ENCODE measurements at places on chromosomes 6 and 20.

- no peak for DNase-seq
Observed at GRCh38 chr6:146240322-146240721, 211.5 kb downstream of the GRM1 start.

- DNase-seq, result no peak
Observed at GRCh38 chr6:72930556-72931132, 294.7 kb downstream of the KHDC1L start.

DNA sequence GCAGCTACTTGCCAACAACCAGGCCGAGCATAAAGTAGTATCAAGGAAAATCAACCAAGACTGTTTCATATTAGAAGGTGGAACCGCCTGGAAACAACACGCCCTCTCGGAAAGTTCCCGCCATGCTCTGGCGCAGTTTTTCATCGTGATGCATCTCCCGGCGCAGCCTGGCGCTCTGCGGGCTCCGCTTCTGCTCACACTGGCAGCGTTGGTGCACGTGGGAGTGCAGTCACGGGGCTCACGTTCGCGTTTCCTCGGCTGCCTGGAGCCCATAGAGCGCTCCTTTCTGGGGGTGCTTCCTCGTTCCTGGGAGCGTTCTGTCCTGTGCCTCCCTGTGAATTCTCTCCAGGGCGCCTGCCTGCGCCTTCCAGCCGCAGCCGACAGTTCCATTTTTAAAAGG, 227.3 kb downstream of the TBXT start:
- no peak for DNase-seq

DNA sequence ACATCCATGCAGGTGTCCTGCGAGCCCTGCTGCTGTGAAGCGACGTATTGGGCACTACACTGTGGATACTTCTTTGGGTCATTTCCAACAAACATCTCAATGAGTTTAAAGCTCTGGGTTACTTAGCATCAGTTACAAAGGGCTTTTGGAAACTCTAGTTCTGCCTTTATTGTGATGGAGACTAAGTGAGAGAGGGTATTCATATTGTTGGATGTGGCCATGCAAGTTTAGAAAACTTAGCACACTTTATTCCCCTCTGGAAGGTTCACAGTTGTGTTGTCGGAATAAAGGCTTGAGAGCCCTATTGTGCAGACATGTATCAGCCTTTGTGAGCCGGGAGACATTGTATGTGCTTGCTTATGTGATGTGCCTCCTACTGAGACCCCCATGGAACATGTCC, 22.1 kb downstream of the DUSP22 start:
- DNase-seq, result no peak

- DNase-seq, result no peak
Observed at GRCh38 chr6:77403424-77403823, 59.9 kb downstream of the HTR1B start.

GRCh38 chr20:57680131-57680716, 29.6 kb downstream of the PMEPA1 start:
- no peak for DNase-seq
